Left ventricle myocardium inferior (tissue), 1 donor: ENCODE measurements at places on chromosomes 5 and 9. TPM values are rescaled to one million over a fixed set of nuclear protein-coding genes. Genes with fewer than 3 reads are reported as not detected.

The IL31RA gene
- total RNA-seq: 0.27 TPM

The SEMA5A gene
- 43.2 TPM for total RNA-seq

The ST8SIA4 gene
- total RNA-seq: 3.2 TPM

The IFNA21 gene
- not detected for total RNA-seq

The TNFSF8 gene
- 0.63 TPM for total RNA-seq

DNA sequence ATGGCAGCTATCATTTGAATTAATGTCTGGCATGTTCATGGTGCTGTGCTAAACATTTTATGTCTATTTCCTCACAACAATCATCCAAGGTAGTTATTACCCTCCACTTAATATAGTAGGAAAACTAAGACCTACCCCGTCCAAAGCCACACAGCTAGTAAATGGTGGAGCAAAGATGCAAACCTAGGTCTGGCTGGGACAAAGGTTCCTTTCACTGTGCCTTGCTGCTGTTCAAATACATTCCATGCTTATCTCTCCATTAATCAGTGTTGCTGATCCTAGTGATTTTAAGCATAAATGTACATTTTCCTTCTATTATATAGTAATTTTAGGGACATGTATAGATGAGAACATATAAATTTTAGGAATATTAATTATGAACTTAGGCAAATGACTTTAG, 38.7 kb downstream of the CCDC125 start:
- DNase-seq: no peak

DNA sequence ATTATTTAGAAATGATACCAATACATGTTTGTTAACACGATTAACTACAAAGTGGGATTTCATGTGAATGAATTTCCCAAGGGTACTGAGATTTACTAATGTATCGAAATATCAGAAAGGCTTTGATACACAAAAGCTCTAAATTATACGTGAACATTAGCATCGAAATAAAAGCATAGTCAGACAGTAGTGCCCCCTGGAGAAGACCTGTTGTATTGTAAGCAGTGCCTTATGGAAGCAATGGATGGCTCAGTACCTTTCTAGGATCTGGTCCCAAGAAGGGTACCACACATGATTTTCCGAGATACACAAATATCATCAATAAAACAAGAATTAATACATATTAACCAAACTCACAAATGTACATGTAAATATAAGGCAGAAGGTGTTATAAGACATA, 153.8 kb downstream of the CDH12 start:
- no peak for DNase-seq

- no peak for DNase-seq
Measured at GRCh38 chr5:132257131-132258101, at the start of gene PDLIM4. TSS of gene PDLIM4 (plus strand) at chr5:132257696. CDS start at chr5:132257735, 39 bp downstream.

DNA sequence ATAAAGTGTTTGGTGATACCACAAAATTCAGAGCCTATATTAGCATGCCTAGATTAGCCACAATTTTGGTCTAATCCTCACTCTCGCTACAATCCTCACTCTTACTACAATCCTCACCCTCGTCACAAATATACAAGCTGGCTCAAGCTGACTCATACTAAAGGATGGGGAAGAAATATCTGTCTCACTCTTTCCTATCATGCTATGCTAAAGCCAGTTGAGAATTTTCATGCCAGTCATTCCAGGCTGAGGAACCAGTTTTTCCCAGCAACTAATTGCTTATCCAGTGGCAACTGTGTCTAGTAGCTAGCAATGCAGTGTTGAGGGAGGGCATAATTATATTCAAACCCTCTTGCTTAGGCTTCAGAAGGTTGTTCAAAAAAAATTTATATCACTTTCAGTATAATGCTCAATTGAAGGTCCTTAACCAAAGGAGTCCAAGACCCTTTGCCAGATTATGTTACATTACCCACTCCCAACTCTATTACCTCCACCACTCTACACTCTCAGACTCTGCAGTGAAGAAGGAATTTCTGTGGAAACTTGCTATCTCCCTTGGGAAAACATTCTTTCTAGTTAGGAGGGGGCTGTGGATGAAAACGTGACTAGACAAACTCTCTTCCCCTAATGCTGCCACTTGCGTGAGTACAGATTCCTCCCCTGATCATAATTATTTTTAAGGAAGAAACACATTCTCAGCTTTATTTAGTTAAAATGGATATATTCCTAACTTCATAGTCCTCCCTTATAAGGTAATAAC, 810.3 kb upstream of the ACO1 start:
- DNase-seq: no peak

- DNase-seq: no peak
Measured at GRCh38 chr5:71836559-71837112, 117.6 kb downstream of the CARTPT start.

- DNase-seq: no peak
Measured at GRCh38 chr5:90440644-90441043, 31.1 kb upstream of the CETN3 start.
